Fibroblast of skin of right biceps (primary cell): ENCODE measurements at places on chromosomes 5 and 9.
A peak's percentile ranks its signal among the peaks of the same experiment; 100 is the strongest.

GRCh38 chr5:64971513-64971912 lies 202.8 kb downstream of the CWC27 start:
- DNase-seq: peak; percentile 41

GRCh38 chr5:95216136-95216955 lies 68.5 kb downstream of the MCTP1 start:
- peak; percentile 20 for DNase-seq

- no peak for DNase-seq
Measured at GRCh38 chr5:133396187-133396741, 216.1 kb downstream of the FSTL4 start.

DNA sequence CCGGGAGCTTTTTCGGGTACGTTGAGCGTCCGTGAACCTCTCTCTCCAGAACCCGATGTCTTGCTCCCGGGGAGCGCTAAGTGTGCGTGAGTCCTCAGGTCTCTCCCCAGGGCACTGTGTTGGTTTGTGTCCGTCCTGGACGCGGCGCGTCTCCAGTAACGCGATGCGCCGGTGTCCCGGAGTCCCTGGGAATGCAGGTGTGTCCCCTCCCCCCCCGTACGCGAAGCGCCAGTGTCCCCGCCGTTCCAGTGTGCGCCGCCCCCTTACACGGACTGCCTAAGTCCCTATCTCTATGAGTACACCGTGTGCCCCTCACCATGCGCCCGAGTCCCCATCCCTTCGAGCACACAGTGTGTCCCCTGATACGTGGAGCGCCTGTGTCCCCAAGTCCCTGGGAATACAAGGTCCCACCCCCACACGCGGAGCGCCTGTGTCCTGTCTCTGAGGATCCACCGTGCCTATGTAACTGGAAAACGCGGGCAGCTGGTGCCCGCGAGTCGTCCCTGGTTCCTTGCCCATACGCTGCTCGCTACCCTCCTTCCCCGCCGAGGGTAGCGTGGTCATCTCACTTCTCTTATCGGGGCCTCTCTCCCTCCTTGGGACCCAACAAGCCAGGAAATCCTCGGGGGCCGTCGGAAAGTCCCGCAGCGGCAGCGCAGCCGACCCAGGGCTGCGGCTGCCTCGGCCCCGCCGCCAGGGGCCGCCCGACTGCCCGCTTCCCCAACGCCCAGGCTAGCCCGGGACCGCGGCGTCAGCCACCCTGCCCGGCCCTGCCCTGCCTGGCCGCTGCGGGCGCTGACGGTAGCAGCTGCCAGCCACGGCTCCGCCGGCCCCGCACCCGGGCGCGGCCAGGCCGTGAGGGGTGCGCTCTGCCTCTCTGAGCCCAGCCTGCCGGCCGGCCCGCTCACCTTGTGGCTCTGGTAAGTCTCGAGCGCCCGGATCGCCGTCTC lies 709 bp downstream of the ELL2 start:
- DNase-seq: peak; percentile 79

- DNase-seq: no peak
Measured at GRCh38 chr9:85014292-85014691, 344.8 kb downstream of the NTRK2 start.

- DNase-seq: no peak
Measured at GRCh38 chr9:126097679-126098078, 228.9 kb upstream of the MVB12B start.
